ENCODE measurements at places on chromosomes 13 and 19.

DNA sequence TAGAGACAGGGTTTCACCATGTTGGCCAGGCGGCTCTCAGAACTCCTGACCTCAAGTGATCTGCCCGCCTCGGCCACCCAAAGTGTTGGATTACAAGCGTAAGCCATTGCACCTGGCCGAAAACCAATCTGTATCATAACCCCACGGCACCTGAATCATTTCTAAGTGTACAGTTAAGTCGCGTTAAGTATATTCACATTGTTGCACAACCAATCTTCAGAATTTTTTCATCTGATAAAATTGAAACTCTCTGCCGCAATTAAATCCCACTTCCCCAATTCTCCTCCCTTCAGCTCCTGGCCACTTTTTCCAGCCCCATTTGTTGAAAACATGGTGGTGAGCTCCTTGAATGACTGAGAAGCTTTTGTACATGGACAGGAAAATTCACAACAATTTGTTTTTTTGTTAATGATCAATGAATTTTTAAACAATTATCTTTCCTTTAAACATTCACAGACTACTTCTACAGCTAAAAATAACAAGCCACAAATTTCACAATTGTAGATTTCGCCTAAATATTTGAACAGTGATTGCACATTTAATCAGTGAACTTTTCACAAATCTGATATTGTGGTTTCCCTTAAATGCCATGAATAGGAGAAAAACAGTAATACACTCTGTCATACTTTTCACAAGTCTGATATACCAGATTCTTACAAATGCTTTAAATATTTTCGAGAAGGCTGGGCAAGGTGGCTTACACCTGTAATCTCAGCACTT, 13.8 kb downstream of the FGF21 start:
- no peak for DNase-seq

GRCh38 chr13:25135896-25136295, 36.2 kb downstream of the AMER2 start:
- DNase-seq = no peak

- DNase-seq = no peak
Observed at GRCh38 chr19:50565984-50566903, 2.0 kb downstream of the LRRC4B start.

GRCh38 chr13:28056426-28056825, 44.0 kb downstream of the FLT3 start:
- no peak for DNase-seq

GRCh38 chr19:16883522-16883921, 5.3 kb upstream of the F2RL3 start:
- no peak for DNase-seq

DNA sequence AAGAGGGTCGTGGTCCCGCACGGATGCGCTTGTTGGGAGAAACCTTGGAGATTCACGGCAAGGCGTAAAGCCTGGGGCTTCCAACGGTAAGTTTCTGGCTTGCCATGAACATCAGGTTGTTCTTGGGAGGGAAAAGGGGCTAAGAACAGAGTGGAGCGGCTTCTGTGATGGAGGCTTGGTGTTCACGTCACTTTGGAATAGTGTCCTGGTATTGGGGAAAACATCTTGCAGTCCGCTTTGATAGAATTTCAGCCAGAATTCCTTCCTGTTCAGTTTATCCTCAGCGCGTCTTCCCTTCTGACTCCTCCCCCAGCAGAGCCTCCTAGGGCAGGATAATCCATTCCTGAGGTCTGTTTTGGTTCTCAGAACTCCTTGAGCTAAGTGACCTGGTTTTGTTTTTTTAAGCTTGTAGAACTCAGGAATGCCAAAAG, 2.0 kb downstream of the KCTD15 start:
- DNase-seq = no peak

DNA sequence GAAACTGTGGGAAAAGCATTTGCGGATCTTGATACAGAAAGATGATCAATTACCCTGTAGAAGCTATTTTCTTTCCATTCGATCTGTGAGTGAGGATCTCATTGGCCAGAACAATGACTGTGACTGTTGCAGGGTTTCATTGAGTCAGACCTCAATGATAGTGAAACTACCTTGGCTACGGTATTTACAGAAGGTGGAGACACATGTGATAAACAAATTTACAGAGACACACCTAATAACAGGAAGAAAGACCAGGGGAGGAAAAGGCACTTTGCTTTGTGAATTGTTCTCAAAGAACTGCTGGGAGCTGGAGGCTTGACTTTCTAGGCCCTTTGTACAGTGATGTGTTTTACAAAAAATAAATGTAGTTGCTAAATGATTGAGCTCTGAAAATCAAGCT, 19.9 kb upstream of the ARGLU1 start:
- no peak for DNase-seq

- no peak for DNase-seq
Observed at GRCh38 chr13:37277007-37277406, 171.5 kb upstream of the CSNK1A1L start.

DNA sequence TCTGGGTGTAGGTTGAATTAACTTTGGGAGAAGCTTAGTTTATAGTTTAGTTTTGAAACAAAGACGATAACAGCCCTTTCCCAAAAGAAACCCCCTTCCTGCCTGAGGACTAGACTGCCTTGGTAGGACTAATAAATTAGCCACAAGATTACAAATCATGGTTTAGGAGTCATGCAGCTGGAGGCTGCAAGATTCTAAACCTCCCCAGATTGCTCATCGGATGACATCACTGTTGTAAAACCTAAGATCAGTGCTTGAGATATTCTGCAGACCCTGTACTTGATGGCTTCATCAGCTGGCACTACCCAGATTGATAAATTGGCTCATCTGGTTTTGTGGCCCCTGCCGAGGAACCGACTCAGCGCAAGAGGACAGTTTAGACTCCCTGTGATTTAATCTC, 35.9 kb upstream of the MPHOSPH8 start:
- no peak for DNase-seq

GRCh38 chr13:77514336-77514726, 21.2 kb upstream of the SCEL start:
- DNase-seq = no peak

GRCh38 chr19:16628984-16629691, 1.1 kb upstream of the MED26 start:
- DNase-seq = no peak

DNA sequence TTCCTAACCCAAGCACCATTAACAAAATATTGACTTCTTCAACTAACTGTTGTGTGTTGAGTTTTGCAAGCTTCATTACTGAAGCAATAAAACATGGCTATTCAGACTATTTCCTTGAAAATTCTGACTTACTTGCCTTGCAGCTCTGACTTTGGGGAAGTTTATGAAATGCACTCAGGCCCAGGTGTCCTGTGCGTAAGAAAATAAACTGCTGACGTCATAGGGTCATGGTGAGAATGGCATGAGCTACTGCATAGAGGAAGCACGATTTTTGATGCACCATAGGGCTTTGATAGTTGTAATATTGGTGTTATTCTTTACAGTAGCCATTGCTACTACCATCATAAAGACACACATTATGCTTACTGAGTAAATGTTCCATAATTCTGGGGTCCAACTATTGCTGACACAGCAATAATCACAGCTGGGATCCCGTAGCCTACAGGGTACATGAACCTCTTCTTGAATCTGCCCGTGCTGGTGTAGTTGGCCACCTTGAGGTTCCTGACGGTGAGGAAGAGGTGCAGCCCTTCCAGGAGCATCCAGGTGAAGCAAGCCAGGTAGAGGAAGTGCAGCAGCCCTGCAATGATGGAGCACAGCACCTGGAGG, 57.9 kb downstream of the MBD3L2B start:
- no peak for DNase-seq

- DNase-seq = no peak
Observed at GRCh38 chr13:98097749-98098148, 45.1 kb upstream of the FARP1 start.

DNA sequence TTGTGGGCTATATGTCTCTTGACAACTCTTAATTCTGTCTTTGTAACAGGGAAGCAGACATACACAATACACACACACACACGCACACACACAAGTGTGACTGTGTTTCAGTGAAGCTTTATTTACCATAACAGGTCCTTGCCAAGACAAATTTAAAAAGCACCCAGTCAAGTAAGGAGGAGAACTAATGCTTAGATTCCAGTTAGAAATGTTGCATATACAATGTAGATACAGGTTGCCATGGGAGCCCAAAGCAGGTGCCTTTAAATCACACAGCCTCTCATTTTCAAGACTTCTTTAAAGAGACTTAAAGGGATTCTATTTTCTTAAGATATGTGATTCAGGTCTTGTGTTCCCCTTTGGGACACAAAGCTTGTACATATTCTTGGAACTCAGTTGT, 1551.9 kb downstream of the EFNB2 start:
- no peak for DNase-seq

GRCh38 chr13:21980049-21980448, 309.2 kb downstream of the FGF9 start:
- DNase-seq = no peak

- DNase-seq = no peak
Observed at GRCh38 chr13:59566561-59566960, 597.2 kb downstream of the DIAPH3 start.

- no peak for DNase-seq
Observed at GRCh38 chr13:75305059-75305458, 176.9 kb downstream of the TBC1D4 start.

DNA sequence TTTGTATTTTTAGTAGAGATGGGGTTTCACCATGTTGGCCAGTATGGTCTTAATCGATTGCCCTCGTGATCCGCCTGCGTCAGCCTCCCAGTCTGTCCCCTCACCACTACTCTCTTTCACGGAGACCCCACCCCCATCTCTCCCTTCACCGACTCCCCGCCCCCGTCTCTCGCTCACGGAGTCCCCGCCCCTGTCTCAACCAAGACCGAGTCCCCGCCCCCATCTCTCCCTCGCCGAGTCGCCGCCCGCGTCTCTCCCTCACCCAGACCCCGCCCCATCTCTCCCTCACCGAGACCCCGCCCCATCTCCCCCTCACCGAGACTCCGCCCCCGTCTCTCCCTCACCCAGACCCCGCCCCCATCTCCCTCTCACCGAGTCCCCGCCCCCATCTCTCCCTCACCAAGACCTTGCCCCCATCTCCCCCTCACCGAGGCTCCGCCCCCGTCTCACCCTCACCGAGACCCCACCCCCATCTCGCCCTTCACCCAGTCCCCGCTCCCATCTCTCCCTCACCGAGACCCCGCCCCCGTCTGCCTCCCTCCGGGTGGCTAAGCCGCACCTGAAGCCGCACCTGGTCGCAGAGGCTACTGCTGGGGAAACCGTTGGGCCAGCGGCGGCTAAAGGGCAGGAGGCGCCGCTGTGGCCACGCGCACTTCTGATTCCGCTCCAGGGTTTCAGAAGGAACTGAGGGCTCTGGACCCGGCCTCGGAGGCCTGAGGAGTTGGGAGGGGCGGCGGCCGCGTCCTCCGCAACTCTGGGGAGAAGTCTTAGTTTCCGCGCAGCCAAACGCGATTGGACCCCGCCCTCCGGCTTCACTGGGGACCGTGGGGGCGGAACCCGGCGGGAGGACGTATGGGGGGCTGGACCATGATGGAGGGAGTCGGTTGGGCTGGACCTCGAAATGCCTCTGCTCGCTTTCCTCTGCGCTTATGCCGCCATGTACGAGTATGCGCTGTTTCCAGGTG, 17.1 kb upstream of the ZNF846 start:
- DNase-seq = peak; percentile 96

DNA sequence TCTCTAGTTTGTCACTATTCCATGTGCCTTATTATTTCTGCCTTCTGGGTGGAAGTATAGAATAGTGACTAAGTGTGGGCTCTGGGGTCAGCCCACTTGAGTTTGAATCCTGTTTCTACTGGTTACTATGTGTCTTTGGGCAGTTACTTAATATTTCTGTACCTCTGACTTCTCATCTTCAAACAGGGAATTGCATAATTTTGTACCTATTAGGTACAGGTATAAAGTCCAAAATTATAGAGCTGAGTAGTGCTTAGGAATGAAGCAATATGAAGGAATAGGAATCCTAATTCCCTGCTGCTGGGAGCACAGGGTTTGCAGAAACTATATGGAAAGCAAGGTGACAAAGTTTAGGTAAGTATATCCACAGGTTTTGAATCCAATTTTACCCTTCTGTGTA, 564.5 kb downstream of the GPC5 start:
- no peak for DNase-seq

GRCh38 chr19:35585848-35586247, at the start of gene PMIS2:
Gene PMIS2 (plus strand): TSS chr19:35586173. CDS start chr19:35586260, 87 bp downstream.
- DNase-seq = peak; percentile 8

GRCh38 chr19:40805258-40805868, 6.4 kb downstream of the EGLN2 start:
- peak; percentile 71 for DNase-seq

GRCh38 chr13:94414708-94415107, 64.8 kb downstream of the DCT start:
- no peak for DNase-seq
